ENCODE measurements at places on chromosomes 2 and 18.

- no peak for DNase-seq
Observed at GRCh38 chr18:73852789-73853549, 294.7 kb downstream of the FBXO15 start.

DNA sequence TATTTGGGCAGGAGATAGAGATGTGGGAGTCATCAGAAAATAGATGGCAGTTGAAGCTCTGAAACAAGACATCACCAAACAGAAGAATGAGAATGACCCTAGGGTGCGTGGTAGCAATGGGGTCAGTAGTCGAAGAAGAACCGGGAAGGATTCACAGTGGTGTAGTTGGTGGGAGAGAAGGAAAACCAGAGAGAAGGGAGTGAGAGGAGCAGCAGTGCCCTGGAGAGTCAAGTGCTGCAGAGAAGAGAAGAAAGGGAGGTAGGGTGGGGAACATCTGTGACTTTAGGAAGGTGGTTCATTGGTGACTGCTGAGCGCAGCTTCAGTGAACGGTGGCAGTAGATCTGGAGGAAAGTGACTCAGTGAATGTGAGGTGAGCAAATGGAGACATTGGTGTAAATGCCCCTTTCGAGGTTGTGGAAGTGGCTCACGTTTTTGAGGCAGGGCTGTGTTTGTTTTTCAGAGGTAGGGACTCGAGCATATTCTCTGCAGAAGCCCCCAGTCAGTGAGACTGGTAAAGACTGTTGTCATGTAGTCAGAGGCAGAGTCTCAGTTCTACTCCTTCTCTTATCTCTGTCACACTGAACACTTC, 36.4 kb downstream of the CDC42EP3 start:
- DNase-seq, result no peak

GRCh38 chr18:7579918-7580542, 12.9 kb downstream of the PTPRM start:
- DNase-seq, result no peak

DNA sequence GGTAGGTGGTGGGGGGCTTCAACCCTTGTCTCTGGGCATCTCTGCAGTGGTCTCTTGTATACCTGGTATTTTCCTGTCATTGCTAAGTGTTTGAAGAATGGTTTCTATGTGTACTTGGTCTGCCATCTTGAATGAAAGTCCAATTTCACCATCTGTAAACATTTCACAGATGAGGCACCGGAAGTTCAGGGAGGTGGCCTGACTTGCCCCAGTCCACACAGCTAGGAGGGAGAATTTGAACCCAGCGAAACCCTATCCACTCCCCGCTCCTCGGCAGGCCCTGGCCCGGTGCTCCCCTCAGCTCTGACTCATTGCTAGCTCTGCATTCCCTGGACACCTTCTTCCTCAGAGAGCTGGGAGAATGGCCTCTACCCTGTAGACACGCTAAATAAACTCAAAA, 30.5 kb downstream of the ZAP70 start:
- DNase-seq, result no peak

GRCh38 chr18:45384137-45384961, 230.9 kb upstream of the SLC14A2 start:
- DNase-seq, result peak; percentile 53

DNA sequence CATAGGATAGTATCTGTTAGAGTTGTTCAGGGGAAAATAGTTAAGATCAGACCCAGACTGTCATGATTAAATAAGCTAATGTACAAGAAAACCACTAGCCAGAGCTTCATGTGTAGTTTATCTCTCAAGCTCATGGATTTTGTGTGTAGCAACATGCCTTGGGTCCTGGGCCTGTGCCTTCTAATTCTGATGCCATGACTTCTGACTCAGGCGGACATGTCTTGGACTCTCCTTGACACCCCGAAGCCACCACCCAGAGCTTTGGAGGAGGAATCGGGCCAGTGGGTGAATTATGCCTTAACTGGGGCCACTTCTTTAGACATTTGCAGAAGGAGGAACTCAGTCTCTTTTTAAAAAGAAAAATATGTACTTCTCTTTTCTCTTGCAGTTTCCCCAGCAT, 68.7 kb downstream of the NPAS2 start:
- no peak for DNase-seq

- no peak for DNase-seq
Observed at GRCh38 chr2:2656115-2657011, 325.3 kb upstream of the MYT1L start.

- DNase-seq, result no peak
Observed at GRCh38 chr2:234548695-234549420, 52.0 kb upstream of the ARL4C start.

Measured in ureter (tissue), 1 donor.